ENCODE measurements at places on chromosomes 7 and 10.
A peak's percentile ranks its signal among the peaks of the same experiment; 100 is the strongest.

- DNase-seq, result no peak
Observed at GRCh38 chr10:94240901-94241300, 121.8 kb downstream of the NOC3L start.

- DNase-seq, result no peak
Observed at GRCh38 chr7:36513393-36513792, 123.7 kb downstream of the ANLN start.

DNA sequence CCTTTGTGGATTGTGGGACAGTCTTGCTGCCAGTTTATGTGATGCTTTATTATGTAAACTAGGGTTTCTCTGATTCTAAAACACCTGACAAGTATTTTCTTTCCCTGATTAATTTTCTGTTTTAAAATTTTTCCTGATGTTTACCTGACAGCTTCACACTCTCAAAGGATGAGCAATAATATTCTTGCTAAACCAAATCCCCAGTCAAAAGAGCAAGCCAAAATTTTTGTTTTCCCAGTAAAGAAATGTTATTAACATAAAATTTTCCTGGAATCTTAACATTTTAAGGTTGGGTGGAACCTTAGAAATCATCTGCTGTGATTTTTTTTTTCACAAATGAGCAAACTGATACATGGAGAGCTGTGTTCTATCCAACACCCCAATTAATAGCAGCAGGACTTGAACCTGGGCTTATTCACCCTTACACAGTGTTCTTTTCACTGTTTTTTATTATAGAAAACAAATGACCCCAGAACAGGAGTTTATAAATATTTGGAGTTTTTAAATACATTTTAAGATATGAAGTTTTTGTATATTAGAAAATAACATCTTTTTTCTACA is 185.2 kb upstream of the VIPR2 start:
- no peak for DNase-seq

- no peak for DNase-seq
Observed at GRCh38 chr7:50994753-50995319, 212.1 kb upstream of the GRB10 start.

GRCh38 chr7:108016841-108017775 is 14.1 kb upstream of the LAMB1 start:
- DNase-seq, result peak; percentile 91

- DNase-seq, result peak; percentile 84
Observed at GRCh38 chr10:70816220-70816894, 609 bp downstream of the SGPL1 start.

DNA sequence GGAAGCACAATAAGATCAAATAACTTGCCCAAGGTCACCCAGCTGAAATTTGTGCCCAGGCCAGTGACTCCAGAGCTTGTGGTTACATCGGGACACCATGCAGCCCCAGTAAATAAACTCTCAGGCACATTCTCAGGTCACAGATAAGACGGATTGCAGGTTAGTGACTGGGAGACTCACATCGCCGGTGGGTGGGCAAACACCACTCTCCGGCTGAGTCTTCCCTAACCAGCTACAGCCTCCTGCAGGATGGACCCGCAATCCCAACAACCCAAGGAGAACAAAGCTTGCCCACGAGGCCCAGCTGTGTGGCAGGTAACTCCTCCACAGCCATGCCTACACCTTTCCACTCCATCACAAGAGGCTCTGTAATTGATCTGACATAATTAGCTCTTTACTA is 81.7 kb upstream of the EFCAB10 start:
- DNase-seq, result no peak

DNA sequence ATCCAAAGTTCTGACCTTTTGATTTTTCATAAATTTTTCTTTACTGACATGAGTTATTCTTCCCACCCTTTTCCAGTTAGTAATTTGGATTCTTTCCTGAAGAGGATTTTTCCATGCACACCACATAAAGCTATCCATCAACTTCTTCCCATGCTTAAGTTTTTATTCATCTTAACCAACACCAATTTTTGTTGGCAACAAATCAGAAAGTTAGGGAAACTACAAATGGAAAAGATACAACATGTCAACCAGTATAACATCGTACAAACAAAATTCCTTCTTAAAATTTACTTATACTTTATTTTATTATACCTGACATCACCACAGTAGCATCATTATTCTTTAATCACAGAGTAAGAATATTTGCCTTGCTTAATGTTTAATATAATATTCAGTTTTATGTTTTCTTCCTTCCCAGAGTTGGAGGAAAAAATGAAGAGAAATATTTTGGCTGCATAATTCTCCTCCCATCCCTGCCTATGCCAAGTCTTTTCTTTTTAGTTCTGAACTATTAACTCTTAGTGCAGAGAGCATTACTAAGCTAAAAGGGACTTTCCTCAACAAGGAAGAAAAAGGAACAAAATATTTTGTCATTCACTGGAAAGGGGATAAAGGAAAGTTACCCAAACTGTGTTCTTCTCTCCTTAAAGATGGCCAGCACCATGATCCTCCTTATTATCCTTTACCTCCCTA is 67.5 kb upstream of the MEOX2 start:
- DNase-seq, result no peak

DNA sequence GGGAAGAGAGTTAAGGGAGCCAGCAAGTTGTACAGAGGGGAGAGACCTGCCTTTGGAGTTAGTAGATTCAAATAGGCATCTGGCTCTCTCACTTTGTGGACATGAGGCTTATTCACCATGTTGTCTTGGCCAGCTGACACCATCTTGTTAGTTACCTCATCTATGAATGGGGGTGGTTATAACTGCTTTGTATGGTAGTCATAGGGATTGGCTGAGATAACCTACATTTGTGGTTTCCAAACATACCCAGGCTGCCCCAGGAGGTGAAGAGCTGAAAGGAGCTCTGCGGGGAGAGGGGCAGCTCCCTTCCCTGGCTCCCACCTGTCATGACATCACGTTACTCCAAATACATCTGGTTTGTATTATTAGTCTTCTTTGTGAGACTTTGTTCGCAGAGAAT is 393.3 kb upstream of the AUTS2 start:
- no peak for DNase-seq

DNA sequence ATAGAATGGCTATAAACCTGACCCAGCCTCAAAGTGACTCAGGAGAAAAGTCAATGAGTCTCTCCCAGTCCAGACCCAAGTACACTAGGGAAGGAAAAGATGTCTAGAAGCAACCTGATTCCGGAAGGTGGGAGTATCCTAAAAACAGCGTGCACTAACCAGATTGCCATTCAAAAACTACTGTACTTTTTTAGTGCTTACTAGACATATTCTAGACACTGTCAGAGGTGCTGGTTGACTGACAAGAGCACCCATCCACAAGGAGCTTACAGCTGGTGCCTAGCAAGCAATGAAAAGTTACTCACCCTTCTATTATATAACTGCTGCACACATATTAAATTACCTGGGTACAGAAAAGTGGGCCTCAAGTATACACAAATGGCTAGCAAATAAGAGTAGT is 81.0 kb downstream of the SIRT1 start:
- no peak for DNase-seq

DNA sequence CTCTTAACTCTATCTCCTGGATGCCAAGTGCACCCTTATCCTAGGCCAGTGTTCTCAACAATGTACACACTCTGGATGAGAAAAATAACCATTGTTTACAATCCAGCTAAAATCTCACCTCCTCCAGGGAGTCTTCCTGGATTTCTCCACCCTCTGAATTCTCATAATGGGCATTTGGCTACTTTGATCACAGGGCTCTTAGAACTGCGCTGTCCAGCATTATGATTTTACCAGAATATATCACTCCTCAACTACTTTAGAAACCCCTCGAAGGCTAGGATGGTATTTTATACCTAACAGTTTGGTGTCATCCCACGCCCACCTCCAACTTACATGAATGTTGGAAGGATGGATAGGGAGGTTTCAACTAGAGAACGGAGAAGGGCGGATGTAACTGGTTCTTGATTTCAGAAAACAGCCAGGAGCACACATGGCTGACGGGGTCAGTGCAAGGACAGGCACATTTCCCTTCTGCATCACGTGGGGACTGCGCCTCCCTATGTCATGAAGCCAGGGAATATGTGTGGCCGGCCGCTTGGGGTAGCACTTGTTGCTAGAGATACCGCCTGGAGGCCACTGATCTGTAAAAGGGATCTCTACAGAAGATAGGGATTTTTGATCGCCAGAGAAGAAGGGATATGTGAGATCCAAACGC is 1.2 kb upstream of the ATP6V0E2 start:
- DNase-seq, result peak; percentile 71

- no peak for DNase-seq
Observed at GRCh38 chr7:139492293-139492692, 8.8 kb upstream of the KLRG2 start.

DNA sequence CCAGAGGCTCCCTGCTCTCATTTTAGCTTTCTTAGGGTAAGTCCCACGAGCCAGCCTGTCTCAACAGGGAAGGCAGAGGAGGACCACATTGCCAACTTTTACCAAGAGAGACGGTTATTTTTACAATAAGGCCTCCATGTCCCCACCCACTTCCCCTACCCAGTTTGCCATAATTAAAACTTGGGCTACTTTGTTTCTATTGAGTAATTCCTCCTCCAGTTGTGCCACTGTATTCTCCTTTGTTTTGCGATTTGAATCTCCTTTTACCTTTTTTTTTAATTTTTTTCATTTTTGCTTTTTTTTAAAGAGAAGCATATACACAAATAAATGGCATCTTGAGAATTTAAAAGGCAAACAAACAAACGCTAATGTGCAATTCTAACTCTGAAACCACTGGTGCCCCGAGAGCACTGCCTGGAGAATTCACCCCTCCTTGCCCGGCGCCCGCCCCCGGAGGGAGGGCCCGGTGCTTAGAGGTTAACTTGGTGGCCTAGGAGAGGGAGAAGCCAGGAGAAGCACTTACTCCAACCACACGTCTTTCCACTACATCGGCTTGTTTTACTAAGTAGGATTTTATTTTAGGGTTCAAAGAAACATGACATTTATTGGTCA is 282.3 kb downstream of the USP6NL start:
- DNase-seq, result no peak

DNA sequence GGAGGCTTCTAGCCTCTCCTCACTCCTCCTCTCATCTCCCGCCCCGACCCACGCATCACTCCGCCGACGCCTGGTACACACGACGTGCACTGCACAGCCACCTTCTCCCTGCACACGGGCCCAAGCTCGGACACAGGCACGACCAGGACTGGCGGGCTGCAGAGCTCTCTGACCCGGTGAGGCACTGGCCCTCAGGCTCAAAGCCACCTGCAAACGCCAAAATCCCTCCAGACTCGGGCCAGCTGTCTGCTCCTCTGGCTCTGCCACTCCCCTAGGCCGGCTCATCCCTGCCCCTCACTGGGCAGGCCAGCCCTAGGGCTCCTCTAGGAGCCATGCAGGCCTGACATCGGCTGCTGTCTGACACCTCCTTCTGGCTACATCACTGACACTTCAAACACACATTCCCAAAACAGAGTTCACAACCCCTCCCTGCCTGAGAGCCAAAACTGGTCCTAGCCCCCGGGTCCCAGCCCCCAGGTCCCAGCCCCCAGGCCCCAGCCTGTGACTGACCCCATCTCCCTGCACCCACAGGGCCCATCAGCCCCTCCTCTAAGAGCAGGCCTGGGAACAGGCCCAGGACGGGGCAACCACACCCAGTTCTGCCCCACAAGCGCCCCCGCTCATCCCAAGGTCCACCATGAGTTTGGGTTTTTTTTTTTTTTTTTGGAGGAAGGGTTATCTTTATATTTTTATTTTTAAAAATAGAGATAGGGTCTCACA is 35.1 kb downstream of the MAD1L1 start:
- DNase-seq, result no peak

DNA sequence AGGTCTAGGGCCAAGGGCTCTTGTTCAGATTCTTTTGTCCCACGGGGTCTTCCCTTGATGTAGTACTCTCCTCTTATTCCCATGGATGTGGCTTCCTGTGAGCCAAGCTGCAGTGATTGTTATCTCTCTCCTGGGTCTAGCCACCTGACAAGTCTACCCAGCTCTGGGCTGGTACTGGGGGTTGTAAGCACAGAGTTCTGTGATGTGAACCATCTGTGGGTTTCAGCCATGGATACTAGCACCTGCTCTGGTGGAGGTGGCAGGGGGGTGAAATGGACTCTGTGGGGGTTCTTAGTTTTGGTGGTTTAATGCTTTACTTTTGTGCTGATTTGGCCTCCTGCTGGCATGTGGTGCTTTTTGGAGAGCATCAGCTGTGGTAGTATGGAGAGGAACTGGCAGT is 350.8 kb downstream of the DNAJB9 start:
- no peak for DNase-seq

DNA sequence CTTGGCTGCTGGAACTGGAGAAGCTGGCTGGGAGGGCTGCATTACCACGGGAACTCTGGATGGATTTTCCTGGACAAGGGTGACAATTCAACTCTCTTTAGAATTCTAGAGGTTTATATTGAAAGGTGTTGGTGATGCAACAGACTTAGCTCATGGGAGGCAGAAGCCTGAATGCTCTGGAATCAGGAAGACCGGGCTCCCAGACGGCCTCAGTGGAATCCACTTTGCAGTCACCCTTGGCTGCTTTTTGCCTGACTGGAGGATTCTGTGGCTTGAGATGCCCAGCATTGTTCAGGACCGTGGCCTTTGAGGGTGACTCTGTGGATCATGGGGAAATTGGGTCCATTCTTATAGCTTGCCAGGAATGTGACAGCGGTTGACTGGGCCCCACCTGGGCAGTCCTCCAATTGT is 32.3 kb downstream of the PYROXD2 start:
- DNase-seq, result no peak

DNA sequence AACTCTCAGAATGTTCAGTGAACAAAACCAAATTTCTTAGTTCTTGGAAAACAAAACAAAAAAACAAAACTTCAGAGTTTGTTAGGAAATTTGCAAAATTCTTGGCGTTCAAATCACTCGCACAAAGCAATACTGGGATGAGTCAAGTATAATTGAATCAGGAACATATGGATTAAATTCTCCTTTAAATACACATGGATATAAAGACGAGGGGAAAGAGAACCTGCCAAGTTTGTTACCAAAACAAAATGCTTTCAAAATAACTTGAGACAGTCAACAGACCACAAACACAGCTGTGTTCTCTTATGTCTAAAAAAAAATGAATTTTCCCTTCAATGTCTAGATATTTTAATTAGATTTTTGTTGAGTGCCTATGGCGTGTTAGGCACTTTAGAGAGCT is 93.5 kb upstream of the MPP7 start:
- DNase-seq, result no peak

- DNase-seq, result no peak
Observed at GRCh38 chr7:138746073-138746472, 44.9 kb upstream of the SVOPL start.

DNA sequence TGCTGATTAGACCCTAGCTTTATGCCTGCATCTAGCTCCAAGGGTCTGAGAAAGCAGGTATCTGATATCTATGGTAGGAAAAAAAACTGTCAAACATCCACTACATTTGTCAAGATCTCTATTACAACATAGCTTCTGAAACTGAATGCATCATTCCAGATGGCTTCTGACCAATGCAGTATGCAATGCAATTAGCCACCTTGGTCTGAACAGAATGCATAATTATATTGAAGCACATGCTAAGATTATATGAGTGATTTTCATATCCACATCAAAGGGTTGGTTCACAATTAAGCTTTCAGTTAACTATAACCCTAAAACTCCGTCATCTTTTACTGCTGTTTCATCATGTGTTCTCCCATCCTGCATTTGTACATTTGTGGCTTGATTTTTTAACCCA is 271.4 kb downstream of the POLR1F start:
- no peak for DNase-seq

- DNase-seq, result no peak
Observed at GRCh38 chr10:110414548-110415309, 83.0 kb upstream of the DUSP5 start.

- DNase-seq, result peak; percentile 72
Observed at GRCh38 chr7:95690367-95690947, 81.9 kb upstream of the DYNC1I1 start.

- no peak for DNase-seq
Observed at GRCh38 chr7:142146124-142146523, 34.6 kb downstream of the MGAM2 start.

- no peak for DNase-seq
Observed at GRCh38 chr7:7219216-7219615, 36.9 kb downstream of the C1GALT1 start.

Data from NCI-H1417 (cell line).